SJSA1 (cell line): ENCODE measurements at places on chromosomes 11 and 22.

- DNase-seq = no peak
These were observed 39.6 kb upstream of the WEE1 start for GRCh38 chr11:9533736-9534473.

DNA sequence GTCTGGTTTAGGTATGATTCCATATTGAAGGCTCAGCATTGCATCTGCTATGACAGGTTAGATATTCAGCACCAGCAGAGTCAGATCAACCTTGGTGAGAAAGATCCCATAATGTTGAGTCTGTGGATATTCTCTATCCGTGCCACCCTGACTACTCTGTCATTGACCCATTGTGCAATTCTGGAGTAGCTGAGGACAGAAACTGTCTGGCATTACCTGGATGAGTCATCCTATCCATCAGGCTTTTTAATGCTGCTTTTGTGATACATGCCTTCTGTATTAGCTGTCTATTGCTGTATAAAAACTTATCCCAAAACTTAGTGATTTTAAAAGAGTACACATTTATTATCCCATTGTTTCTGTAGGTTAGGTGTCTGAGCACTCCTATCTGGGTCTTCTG lies 189.1 kb upstream of the FAT3 start:
- no peak for DNase-seq

DNA sequence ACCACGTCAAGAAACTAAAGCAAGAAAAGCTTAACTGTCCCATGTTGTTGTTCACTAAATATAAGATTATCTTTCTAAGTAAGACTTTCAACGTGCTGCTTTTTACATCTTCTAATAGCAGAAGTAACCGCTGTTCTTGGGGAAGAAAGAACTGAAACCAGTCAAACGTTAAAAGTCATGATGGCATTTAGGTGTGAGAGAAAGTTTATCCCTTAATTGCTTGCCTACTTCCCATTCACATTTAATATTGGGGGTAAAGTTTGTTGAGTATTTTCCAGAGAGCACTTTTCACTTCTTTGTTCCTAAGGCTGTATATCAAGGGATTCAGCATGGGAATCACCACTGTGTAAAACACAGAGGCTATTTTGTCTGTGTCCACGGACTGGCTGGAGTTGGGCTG lies 970 bp downstream of the OR5B21 start:
- no peak for DNase-seq

GRCh38 chr22:33598821-33599220 lies 321.5 kb downstream of the LARGE1 start:
- DNase-seq = no peak

GRCh38 chr11:46294365-46295309 lies 17.2 kb downstream of the CREB3L1 start:
- peak; percentile 95 for DNase-seq

- no peak for DNase-seq
These were observed 37.4 kb upstream of the KCNQ1OT1 start for GRCh38 chr11:2737226-2737590.

GRCh38 chr22:27060190-27060589 lies 402.8 kb downstream of the MIAT start:
- no peak for DNase-seq

DNA sequence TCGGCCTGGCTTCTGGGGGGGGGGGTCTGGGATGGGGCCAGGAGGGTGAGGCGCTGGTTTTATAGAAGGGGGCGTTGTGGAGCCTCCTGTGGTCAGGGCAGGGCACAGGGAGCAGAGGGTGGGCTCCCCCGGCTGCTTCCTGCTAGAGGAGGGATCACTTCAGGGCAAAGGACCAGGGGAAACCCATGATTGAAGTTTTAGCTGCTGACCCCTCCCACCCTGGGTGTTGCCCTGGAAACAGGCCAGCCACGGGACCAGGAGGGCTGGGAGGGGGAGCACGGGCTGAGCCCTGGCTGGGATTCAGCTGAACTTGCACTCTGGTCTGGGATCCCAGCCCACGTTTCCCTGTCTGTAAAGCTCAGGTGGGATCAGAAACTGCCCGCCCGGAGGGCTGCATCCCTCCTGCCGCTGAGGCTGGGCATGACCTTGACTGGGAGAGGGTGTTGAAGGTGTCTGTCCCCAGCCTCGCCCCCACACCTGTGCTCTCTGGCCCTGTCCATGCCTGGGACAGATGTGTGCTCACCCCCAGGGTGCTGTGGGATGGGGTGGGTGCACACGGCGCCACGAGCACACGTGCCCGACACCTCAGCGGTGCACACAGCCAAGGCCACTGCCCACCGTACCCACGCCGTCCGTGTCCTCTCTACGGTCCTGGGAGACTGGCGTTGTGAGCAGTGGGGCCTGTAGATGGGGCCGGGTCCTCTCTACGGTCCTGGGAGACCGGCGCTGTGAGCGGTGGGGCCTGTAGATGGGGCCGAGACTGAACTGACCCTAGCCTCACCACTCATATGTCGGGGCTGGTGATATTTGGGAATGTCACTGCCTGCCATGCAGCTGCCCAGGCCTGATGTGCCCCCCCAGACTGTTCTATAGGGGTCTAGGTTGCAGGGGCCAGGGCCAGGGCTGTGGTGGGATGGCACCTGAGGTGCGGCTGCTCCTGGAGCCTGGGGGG lies 2.3 kb downstream of the TSPAN4 start:
- DNase-seq = peak; percentile 86

GRCh38 chr11:69533296-69534165 lies 52.1 kb downstream of the LINC01488 start:
- DNase-seq = peak; percentile 60

DNA sequence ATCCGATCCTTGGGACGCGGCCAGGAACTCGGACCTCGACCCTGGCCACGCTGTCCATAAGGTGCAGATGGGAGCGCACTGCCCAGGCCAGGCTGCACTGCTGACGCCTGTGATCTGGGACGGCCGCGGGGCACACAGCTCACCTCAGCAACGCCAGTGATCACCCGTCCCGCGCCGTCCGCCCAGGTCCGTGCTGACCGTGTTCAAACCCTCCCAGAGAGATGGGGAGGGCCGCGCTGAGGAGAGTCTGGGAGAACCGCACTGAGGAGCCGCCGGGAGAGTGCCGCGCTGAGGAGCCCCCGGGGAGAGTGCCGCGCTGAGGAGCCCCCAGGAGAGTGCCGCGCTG lies 636 bp downstream of the KCNQ1OT1 start:
- DNase-seq = peak; percentile 45

GRCh38 chr22:20615533-20616450 lies 108.4 kb downstream of the MED15 start:
- no peak for DNase-seq

DNA sequence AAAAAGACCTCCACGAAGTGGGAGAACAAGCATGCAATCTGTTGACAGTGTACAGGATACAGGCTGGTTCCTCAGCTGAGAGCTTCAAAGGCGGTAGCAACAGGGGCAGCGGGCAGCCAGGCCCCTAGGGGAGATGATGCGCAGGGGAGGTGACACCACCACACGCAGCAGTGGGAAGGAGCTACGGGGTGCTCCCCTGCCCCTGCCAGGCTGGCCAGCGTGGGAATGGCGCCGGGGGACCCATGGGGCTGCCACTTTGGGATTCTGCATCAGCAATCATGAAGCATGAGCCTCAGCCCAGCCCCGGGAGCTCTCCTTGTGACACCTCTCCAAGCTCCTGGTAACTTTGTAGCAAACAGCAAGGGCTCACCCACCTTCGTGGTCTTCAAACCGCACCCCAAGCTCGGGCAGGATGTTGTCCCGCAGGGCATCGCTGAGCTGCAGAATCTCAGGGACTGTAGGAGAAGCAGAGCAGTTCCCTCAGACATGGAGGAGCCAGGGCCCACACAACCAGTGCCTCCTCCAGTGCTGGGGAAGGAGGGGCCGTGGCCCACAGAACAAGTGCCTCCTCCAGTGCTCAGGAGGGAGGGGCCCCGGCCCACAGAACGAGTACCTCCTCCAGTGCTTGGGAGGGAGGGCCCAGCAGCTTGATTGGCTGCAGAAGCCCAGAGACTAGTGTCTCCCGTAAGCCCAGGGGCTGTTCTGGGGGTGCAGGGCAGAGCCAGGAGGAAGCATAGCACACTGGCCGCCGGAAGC lies 14.6 kb upstream of the NAP1L4 start:
- no peak for DNase-seq

GRCh38 chr11:64971421-64972233 lies at the start of gene MAJIN:
MAJIN (minus strand) TSS chr11:64972108; CDS start chr11:64959405, 12,703 bp downstream.
- DNase-seq = peak; percentile 68

DNA sequence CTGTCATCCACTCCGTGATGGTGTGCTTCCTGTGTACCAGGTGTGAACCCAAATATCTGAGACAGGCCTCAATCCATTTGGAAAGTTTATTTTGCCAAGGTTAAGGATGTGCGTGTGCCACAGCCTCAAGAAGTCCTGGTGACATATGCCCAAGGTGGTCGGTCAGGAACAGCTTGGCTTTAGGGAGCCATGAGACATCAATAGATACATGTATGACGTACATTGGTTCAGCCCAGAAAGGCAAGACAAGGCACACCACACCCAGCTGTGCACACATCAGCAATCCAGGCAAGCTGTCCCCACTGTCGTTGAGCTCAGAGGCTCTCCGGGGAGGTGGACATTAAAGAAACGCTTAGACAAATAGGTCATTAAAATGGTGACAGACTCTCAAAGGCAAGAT lies 56.8 kb upstream of the SHANK2 start:
- no peak for DNase-seq

DNA sequence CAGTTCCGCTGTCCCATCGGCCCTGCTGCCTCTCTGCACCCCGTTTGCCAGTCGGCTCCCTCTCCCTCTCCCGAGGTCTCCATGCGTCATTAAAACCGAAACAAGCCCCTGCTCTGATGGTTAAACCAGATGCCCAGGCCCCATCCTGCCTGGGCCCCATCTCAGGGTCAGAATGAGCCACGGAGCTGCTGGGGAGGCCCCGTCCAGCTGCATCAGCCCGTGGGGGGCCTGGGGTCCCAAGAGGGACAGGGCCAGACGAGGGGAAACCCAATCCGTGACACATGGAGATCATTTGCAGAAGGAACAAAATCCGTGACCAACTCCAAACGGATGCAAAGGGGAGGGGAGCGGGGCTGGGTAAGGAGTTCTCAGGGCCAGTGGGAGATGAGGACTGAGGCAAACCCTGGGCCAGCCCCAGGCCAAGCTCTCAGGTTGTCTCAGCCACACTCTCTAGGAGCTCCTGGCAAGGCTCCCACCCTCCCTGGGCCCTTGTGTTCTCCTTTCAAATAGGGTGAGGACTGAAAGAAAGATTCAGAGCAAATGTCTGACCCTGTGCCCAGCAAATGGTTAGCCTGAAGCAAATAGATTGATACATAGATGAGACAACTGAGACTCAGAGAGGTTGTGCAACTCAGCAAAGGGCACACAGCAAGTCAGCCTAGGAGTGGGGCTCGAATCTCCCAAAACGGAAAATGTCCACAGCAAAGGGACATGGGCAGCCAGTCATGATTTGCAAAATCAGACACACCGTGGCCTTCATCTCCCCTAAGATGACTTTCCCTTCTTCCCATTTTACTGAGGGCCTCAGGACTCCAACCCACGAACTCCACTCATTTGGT lies 162.1 kb downstream of the MN1 start:
- DNase-seq = no peak

GRCh38 chr22:49592780-49593501 lies 234.7 kb downstream of the BRD1 start:
- DNase-seq = no peak

- no peak for DNase-seq
These were observed 2.7 kb downstream of the PELI3 start for GRCh38 chr11:66469441-66469840.

- DNase-seq = no peak
These were observed 33.2 kb downstream of the ANKK1 start for GRCh38 chr11:113420808-113421207.

DNA sequence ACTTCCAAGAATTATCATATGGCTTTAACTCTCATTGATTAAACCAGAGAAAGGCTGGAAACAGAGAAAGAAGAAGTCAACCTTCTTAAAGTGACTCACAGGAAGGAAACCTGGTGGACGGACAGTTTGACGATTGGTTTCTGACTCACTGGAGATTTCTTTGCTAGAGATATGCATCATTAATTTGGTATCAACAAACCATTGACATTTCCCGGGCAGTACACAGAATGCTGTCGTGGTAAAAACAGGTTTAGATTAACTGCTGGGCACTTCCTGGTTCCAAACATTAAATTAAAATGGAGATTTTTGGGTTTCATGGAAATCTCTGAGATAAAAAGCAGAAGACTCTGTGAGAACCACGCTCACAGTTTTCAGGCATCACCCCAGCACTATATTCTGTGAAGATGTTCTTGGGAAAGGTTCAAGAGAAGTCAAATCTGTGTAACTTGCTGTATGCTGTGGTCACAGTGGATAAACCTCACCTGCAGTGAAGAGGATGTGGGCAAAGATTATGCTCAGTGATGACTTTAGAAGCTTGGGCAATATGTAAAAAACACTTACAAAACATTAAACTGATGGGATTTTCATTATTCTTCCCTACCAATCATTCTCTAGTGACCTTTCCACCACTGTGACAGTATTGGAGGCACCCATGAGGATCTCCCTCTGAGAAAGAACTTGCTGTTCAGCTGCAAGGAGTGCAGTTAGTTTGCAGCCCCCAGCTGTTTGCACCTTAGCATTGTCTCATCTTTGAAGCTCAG lies 61.1 kb upstream of the CD44 start:
- DNase-seq = peak; percentile 51

DNA sequence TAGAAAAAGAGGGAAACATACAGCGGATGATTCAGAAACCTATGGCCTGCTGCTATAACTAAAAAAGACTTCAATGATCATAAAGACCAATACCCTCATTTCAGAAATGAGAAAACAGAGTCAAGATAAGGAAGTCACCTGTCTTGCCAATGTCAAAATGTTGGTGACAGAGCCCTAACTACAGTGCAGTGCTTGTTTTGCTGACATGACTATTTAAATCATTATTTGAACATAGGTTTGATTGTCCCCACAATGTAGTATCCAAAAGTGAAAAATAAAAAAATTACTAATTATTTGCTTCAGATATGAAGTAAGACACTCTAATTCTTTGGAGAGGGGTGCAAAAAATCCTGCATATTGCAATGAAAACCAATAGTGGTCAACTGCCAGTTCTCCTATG lies 115.7 kb downstream of the SOX6 start:
- DNase-seq = no peak

DNA sequence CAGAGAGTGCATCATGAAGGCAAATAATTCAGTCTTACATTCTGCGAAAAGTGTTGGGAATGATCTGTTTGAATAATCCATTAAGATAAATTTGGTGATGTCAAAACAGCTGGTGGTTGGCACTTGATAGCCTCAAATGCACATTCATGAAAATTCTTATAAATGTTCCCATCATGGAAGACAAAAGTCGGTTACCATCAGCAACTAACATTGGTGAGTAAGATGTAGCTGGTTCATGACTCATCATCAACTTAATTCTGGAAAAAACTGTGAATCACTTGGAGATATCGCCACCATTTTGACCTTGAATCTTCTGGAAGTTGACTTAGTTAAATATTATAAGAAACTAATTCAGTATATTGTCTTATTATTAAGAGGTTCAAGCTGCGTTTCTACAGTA lies 11.2 kb downstream of the CRYBB1 start:
- no peak for DNase-seq

DNA sequence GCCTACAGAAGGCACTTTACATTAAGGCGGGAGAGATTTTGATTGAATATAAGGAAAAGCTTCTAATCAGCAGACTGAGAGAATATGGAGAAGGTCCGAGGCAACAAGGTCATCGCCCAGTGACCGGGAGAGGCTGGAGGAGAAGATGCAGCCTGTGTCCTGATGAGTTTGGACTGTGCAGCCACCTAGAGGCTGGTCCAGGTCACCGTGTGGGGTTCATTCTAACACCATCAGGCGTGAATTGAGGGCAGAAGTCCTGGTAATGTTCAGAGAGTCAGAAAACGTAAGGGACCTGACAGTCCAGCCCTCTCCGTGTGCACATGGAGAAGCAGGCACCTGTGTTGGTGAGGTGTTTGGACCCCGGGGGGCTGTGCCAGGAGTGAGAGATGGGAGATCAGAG lies 102.7 kb downstream of the FEZ1 start:
- DNase-seq = no peak
